NCI-H2081 (cell line): ENCODE measurements at places on chromosomes 7 and 10.

- no peak for DNase-seq
Observed at GRCh38 chr10:79068203-79068561, 584 bp upstream of the ZMIZ1 start.

DNA sequence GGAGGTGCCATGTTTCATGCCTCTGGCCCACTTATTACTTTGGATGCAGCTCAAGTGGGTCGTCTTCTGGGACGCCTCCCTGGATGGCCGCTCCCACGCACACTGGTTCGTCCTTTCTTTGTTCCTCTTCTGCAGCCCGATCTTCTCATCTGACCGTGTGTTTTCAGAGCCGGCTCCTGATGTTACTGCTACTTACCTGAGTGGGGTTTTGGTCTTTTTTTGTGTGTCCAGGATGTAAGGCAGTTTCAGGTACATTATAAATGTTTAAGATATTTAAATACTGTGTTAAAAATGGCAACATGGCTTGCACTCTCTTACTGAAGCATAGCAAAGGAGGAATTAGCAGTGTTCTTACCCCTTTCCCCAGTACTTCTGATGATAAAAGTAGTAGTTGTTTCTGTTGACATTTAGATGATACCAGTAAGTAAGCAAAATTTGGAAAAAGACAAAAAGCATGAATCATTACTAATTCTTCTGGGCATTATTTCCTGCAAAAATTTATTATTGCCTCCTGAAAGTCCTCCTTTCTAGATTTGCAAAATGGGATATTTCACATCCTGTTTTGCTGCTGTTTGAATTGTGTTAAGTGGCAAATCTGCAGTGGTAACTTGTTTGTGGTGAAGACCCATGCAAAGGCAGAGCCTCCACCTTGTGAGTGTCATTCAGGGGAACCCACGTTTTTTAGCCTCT is 59.4 kb downstream of the SHH start:
- DNase-seq, result no peak

GRCh38 chr10:62096256-62096933 is 172.2 kb downstream of the RTKN2 start:
- DNase-seq, result no peak

GRCh38 chr10:34319197-34319846 is 495.8 kb downstream of the PARD3 start:
- peak; percentile 77 for DNase-seq

- no peak for DNase-seq
Observed at GRCh38 chr7:90758933-90759562, 162.9 kb downstream of the CDK14 start.

- DNase-seq, result no peak
Observed at GRCh38 chr10:110244550-110244949, 37.1 kb downstream of the MXI1 start.
